ENCODE measurements at places on chromosomes 13 and 19.

DNA sequence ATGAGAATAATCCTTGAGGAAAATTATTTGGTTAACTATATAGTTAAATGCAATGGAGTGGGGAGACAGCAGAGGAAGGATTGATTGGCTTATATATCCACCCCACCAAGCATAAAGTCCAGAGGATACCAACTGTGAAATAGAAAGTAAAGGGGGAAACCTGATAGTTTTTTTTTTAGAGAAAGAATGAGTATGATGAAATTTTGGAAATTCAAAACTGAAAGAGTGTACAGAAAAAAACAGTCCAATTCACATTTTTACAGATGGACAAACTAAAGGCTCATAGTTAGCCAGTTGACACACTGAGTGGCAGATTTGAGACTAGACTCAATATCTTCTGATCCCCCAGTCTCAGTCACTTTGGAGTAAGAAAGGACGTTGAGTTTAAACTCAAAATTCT is 51.1 kb downstream of the FNDC3A start:
- DNase-seq: no peak

GRCh38 chr19:7746903-7747884 is at the start of gene CD209:
TSS of gene CD209 (minus strand) at chr19:7747534. CDS start at chr19:7747511, 23 bp downstream.
- no peak for DNase-seq

GRCh38 chr13:50527188-50527587 is 316.3 kb downstream of the DLEU7 start:
- no peak for DNase-seq

DNA sequence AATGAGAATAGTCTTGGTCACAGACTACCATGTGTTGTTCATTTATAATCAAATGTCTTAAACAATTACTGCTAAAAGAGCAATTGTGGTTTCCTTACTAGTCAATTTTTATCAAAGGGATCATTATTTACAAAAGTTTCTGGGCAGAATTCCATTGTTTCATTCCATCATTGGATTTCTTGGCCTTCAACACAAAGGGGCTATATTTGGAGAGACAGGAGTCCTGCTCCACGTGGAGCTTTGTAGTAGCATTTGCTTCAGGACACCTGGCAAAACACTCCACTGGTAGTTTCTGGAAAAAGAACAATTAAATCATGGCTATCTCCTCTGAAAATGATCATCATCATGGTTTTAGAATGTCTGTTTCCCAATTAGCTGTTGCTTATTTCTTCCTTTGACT is 22.3 kb upstream of the STARD13 start:
- no peak for DNase-seq

DNA sequence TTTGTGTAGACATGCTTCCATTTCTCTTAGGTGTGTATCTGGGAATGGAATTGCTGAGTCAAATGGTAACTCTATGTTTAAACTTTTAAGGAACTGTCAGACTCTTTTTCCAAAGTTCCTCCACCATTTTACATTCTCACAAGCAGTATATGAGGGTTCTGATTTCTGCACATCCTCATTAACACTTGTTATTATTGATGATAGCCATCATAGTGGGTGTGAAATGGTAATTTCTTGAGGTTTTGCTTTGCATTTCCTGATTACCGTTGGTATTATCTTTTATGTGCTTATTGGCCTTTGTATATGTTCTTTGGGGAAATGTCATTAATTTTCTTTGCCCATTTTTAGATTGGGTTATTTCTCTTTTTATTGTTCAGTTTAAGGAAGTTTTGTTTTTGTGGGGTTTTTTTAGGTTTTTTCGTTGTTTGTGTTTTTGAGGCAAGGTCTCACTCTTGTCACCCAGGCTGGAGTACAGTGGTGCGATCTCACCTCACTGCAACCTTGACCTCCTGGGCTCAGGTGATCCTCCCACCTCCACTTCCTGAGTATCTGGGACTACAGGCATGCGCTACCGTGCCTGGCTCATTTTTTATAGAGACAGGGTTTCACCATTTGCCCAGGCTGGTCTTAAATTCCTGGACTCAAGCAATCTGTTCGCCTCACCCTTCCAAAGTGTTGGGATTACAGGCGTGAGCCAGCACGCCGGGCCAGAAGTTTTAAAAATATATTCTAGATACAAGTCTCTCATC is 34.3 kb downstream of the NAA16 start:
- no peak for DNase-seq

- no peak for DNase-seq
These were observed 855.9 kb upstream of the KLHL1 start for GRCh38 chr13:70964124-70964523.

GRCh38 chr13:110394371-110394841 is 87.3 kb downstream of the COL4A2 start:
- DNase-seq: no peak

DNA sequence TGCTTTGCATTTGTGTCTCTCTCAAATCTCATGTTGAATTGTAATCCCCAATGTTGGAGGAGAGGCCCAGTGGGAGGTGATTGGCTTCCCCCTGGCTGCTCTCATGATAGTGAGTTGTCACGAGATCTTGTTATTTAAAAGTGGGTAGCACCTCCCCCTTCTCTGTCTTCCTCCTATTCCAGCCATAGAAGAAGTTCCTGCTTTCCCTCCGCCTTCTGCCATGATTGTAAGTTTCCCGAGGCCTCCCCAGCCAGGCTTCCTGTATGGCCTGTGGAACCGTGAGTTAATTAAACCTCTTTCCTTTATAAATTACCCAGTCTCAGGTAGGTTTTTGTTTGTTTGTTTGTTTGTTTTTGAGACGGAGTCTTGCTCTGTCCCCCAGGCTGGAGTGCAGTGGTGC is 3.8 kb downstream of the LILRA4 start:
- no peak for DNase-seq

- no peak for DNase-seq
These were observed 41.1 kb upstream of the MRI1 start for GRCh38 chr19:13723206-13723605.

DNA sequence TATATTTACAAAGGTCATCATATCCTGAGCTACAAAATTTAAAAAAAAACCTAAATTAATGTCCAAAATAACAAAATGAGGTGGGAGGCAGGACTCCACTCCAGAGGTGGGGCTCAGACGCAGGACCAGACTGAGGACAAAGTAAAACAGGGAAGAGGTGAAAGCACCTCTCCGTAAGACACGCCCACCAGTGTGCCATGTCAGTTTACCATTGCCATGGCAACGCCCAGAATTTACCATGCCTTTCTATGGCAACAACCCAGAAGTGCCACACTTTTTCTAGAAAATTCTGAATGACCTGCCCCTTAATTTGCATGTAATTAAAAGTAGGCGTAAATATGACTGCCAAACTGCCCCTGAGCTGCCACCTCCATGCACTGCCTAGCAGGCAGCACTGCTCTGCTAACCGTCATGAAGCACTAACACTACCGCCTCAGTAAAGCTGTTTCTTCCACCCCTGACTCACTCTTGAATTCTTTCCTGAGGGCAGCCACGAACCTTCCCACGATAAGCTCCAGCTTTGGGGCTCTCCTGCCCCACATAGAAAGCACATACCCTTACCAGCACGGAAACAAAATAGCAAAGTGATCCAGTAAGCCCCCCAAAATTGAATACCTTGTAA is 22.3 kb upstream of the PDCD5 start:
- no peak for DNase-seq

DNA sequence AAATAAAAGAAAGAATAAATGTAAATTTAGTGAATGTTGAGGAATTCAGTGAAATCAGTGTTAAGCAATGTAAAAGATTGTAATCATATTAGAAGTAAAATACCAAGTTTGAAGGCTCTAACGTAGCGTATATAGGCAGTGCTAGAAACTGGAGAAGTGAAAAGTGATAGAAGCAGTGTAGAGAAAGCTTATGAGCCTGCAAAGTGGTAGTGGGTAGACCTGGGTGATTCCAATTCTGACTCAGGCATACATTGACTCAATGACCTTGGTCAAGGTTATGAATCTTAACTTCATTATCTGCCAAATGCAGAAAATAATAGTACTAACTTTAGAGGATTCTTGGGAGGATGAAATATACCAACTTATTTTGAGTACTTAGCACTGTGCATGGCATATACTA is 4.1 kb downstream of the SLC10A2 start:
- no peak for DNase-seq

GRCh38 chr13:50171590-50172282 is 156.5 kb downstream of the KCNRG start:
- no peak for DNase-seq

DNA sequence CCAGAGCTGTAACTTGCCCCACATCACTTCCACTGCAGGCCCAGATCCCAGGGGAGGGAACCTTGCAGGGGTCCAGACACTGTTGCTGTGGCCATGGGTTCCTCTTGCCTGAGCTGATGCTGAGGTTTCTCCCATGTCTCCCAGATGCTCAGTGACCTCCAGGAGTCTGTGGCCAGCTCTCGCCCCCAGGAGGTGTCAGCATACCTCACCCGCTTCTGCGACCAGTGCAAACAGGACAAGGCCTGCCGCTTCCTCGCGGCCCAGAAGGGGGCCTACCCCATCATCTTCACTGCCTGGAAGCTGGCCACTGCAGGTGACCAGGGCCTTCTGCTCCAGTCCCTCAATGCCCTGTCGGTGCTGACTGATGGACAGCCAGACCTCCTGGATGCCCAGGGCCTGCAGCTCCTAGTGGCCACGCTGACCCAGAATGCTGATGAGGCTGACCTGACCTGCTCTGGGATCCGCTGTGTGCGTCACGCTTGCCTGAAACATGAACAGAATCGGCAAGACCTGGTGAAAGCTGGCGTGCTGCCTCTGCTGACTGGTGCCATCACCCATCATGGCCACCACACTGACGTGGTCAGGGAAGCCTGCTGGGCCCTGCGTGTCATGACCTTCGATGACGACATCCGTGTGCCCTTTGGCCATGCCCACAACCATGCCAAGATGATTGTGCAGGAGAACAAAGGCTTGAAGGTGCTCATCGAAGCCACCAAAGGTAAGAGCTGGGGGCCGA is 12.1 kb upstream of the SLC25A42 start:
- DNase-seq: no peak

DNA sequence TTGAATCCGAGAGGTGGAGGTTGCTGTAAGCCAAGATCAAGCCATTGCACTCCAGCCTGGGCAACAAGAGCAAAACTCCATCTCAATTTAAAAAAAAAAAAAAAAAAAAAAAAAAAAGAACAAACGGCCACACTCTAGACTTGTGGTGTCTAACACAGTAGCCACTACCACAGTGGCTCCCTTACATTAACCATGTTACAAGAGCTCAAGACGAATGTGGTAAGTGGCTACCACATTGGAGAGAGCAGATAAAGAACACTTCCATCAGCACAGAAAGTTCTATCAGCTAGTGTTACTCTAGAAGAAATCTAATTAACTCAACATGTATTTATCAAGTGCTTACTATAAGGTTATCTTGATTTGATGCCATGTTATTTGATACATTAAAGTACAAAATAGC is 11.5 kb downstream of the XPO4 start:
- DNase-seq: no peak

DNA sequence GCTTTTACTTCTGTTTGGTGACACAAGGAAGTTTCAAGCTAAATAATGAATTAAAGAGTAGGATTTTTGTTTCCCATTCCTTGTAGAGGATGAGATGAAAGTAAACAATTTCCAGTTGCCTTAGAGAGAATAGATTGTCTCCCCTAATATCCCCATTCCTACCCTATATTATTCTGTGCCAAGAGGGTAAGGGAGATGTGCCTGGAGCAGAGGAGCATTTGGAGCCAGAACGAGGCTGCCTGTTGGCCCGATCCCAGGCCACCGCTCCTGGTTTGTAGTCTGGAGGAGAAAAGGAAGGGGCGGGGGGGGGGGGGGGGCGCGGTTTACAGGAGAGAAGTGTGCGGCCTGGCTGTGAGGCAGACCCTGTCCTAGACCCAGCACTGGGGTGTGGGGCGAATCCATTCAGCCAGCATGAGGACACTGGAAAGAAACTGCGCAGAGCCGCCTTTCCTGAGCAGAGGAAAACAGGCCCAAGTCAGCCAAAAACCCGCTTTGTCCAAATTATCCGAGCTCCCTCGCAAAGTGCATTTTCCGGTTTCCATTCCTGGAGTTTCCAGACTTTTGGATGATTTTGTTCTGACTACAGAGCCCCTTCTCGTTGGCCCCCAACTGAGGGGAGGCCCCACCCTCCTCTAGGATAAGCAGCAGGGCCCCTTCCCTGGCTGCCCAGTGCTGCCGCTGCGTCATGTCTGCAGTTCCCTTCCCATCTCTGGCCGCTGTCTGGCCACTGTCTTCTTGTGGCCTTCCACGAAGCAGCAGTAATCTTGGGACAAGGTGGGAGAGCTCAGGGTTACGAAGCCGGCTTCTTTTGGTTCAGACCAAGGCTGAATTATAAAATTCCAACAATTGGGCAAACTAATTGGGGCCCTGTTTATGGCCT is 23.0 kb downstream of the NFIX start:
- DNase-seq: no peak

All from NCI-H1048 (cell line).